CMK (cell line): ENCODE measurements at places on chromosomes 4 and X.
A peak's percentile ranks its signal among the peaks of the same experiment; 100 is the strongest.

- DNase-seq = no peak
Observed at GRCh38 chrX:49838374-49838773, 9.3 kb downstream of the PAGE4 start.

- DNase-seq = no peak
Observed at GRCh38 chrX:79084923-79085322, 59.6 kb upstream of the GPR174 start.

- no peak for DNase-seq
Observed at GRCh38 chrX:138026211-138026610, 460.3 kb downstream of the ZIC3 start.

GRCh38 chrX:49260221-49260985 is 4.1 kb downstream of the FOXP3 start:
- DNase-seq = no peak

DNA sequence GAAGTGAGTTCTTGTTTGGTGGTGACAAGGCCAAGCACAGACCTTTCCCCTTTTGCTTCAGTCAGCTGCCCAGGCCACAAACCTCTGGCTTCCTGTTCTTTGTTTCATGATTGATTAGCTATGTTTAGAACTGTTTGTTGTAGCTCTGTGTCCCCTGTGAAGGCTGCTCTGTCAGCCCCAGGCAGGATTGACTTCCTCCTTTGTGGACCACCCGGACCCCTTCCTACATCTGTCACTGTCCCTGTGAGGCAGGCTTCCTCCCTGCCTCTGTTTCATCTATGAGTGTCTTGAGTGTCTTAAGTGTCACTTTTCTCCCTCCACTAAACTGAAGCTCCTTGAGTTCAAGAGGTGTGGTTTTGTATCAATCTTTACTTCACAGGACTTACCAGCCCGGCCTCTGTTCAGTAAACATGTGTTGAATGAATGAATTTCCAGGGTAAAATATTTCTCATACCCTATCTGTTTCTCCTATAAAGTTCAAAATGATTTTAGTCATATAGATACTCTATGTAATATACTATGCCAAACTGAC is 83.5 kb downstream of the ZNF674 start:
- peak; percentile 7 for DNase-seq

DNA sequence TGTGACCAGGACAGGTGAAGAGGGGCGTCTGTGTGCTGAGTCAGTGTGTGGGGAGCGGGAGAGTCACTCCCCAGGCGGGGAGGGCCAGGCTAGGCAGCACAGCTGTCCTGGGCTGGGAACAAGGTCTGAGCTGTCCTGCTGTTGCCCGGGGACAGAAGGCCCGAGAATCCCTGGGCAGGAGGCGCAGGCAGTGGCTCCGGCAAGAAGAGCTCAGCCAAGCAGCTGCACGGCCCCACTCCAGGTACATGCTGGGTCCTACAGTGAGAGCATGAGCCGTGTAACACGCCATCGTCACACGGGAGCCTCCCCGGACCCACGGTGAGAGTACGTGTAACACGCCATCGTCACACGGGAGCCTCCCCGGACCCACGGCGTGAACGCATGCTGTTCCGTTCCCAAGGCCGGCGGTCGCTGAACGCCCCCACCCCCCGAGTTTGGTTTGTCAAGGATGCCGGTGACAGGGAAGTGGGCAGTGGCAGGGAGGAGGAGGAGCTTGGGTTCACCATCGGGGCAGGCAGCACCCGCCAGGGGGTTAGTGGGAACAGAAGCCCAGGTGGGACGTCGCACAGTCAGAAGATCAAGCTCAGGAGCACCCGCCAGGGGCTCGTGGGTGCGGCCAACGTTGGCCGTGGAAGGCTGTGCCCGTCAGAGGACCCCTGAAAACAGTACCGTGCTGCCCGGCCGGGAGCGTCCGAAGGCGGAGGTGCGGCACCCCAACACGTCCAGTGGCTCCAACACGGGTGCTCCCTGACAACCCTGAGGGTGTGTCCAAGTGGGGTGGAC is 15.6 kb downstream of the PPP2R3B start:
- no peak for DNase-seq

DNA sequence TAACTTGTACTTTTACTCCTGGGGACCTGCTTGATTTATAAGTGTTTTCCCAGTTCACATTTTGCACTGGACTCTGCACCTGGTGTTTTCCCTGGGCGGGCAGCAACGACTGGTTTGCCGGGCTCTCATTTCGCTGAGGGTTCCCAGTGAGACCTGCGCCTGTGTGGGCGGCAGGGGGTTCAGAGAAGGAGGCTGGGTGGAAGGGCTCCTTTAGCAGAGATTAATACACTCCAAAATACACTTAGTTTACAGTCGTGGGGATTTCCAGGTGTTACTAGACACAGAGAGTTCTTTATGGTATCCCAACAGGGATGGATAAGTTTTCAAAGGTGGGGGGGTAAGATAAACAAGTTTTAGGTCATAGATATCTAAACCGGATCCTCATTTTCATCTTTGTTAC is 53.0 kb upstream of the SHISA3 start:
- DNase-seq = no peak

- DNase-seq = peak; percentile 64
Observed at GRCh38 chr4:15756361-15756861, 21.7 kb upstream of the CD38 start.

GRCh38 chrX:139892512-139892911 is 40.3 kb downstream of the ATP11C start:
- no peak for DNase-seq

GRCh38 chr4:123588631-123589241 is 192.1 kb downstream of the SPRY1 start:
- no peak for DNase-seq

GRCh38 chr4:174457468-174457867 is 64.8 kb downstream of the HPGD start:
- DNase-seq = no peak

DNA sequence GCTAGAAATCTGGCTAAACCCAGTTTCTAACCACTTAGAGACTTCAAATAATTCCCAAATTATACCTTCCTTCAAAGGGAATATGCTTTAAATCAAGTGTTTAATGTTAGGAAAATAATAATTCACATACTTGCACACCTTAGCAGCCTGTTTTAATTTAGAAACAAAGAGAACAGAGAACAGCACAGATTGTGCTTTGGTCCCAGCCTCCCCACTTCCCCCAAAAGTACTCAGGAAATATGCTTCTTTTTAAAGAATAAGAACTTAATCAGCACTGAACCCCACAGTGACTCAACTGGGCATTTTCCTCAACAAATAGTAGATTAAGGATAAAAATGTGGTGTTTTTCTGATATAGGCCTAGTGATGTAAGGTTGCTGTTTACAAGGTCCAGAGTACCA is 295.8 kb downstream of the GBA3 start:
- DNase-seq = no peak

- DNase-seq = no peak
Observed at GRCh38 chrX:130915302-130915701, 12.3 kb upstream of the ENOX2 start.

GRCh38 chr4:121397941-121398601 is 17.3 kb upstream of the QRFPR start:
- DNase-seq = no peak

GRCh38 chrX:31190221-31190975 is 118.6 kb upstream of the FTHL17 start:
- no peak for DNase-seq

DNA sequence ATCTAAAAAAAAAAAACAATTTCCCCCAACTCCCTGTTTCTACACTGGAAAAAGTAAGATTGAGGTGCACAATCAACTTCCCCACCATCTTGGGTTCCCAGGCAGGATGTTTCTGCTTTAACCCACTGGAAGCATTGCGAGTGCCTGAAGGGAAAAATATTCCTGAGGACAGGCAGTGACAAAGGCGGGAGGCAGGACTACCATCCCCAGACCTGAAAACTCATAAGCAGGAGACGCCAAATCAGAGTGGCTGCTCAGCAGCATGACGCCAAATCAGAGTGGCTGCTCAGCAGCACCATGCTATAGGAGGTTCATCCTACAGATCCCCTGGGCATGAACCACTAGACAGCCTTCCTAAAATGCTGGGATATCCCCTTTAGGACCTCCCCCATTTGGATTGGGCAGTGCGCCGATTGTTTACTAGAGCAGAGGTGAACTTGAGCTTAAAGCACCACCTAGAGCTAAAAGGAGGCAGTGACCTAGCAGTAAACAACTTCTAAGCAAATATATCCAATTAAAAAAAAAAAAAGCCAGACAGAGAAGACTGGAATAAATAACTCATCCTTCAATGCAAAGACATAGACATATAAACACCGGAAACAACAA is 35.0 kb upstream of the GK start:
- DNase-seq = no peak

DNA sequence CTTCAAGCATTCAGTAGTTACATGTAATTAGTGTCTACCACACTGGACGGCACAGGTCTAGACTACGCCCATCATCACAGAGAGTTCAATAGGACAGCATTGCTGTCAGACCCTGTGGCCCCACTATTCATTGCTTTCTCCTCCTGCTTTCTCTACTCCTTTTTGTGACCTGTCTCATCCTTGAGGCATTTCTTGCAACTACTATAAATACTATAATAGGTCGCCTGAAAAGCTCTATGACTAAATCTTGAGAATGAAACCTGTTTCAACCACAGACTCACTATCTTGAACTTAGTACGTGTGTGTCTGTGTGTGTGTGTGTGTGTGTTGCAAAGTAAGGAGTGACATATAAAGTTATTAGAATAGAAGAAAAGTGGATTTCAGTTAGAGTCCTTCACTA is 252.9 kb upstream of the KLF3 start:
- DNase-seq = no peak

GRCh38 chrX:85065512-85066198 is 62.0 kb downstream of the APOOL start:
- DNase-seq = no peak

DNA sequence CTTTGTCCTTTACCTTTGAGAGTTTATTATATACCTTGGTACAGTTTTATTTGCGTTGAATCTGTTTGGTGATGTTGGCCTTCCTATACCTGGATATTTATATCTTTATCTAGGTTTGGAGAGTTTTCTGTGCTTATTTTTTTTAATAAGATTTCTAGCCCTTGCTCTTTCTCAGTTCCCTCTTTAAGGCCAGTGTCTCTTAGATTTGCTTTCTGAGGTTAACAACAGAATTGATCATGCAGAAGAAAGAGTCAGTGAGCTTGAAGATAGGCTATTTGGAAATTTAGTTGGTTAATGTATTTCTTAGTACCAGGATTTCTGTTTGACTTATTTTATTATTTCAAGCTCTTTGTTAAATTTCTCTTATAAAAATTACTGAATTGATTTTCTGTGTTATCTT is 12.7 kb upstream of the TAF7L start:
- DNase-seq = no peak

DNA sequence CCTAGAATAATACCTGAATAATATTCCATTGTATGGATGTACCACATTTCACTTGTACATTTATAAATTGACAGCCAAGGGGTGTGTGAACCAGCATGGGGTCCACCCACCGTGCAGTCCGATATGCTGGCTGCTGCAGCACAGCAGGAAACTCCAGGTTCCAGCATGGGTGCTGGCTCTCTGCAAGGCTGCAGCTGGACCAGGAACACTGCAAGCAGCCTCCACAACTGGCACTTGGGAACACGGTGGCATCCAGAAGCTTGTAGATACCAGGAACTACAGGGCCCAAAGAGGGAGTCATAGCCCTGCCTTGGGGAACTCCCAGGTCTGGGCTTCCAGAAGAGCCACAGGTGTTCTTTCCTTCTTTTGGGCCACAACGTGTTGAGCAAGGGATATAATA is 91.2 kb downstream of the NXF2 start:
- no peak for DNase-seq

GRCh38 chrX:25001808-25002660 is 13.7 kb downstream of the ARX start:
- no peak for DNase-seq

GRCh38 chrX:23820235-23820782 is 37.3 kb downstream of the SAT1 start:
- DNase-seq = no peak

- no peak for DNase-seq
Observed at GRCh38 chr4:110821186-110821585, 198.3 kb upstream of the PITX2 start.

DNA sequence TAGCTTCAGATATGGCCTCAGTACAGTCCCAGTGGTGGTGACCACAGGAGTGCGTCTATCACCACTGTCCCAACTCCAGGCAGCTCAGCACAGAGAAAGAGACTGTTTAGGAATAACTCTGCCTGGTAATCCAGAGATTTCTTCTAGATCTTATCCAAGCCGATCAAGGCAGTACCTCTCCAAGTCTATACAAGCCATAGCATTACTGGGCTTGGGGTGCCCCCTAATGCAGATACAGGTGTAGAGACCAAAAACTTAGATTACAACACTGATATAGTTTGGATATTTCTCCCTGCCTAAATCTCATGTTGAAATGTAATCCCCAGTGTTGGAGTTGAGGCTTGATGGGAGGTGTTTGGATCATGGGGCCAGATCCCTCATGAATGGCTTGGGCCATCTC is 100.9 kb downstream of the PTCHD1 start:
- no peak for DNase-seq

DNA sequence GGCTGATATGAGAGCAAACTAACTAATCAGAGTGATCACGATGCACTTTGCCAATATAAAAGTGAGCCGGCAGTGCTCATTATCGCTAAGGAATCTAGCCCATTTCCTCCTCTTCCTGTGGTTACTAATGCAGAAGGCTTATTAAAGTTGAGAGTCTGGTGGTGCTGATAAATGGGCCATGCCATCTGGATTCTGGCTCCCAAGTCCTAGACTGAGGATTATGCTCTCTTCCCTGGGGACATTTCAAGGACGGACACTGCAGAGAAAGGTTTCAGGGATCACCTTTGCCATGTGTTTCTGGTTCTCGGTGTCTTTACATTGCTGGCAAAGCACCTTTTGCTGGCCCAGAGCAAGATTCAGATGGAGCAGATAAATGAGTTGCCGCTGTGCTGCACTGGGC is 85.3 kb downstream of the RTL5 start:
- no peak for DNase-seq

GRCh38 chr4:141192564-141192963 is 28.1 kb upstream of the ZNF330 start:
- DNase-seq = no peak

DNA sequence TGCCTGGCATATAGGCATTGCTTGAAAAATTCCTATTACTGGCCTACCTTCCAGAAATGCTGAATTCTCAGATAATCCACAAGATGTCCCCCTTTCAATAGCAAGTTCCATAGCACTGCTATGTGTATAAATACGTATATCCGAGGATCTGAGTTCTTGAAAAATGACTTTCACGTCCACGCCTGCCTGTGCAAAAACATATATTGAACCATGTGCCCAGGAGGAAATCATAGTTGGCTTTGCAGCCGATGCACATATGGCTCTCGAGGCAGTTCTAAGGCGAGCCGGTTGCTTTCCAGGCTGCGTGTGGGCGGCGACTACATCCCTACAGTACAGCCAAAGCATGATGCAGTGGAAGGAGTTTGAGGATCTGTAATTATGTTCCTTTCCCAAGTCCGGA is 55.4 kb upstream of the ESX1 start:
- DNase-seq = no peak

- DNase-seq = no peak
Observed at GRCh38 chrX:1105671-1106419, 106.6 kb downstream of the CRLF2 start.
